ENCODE measurements at places on chromosomes 2 and 18.

- no peak for DNase-seq
Observed at GRCh38 chr18:79881695-79882094, 69.8 kb downstream of the SLC66A2 start.

GRCh38 chr2:168404764-168405163, 51.3 kb upstream of the CERS6 start:
- DNase-seq, result no peak

DNA sequence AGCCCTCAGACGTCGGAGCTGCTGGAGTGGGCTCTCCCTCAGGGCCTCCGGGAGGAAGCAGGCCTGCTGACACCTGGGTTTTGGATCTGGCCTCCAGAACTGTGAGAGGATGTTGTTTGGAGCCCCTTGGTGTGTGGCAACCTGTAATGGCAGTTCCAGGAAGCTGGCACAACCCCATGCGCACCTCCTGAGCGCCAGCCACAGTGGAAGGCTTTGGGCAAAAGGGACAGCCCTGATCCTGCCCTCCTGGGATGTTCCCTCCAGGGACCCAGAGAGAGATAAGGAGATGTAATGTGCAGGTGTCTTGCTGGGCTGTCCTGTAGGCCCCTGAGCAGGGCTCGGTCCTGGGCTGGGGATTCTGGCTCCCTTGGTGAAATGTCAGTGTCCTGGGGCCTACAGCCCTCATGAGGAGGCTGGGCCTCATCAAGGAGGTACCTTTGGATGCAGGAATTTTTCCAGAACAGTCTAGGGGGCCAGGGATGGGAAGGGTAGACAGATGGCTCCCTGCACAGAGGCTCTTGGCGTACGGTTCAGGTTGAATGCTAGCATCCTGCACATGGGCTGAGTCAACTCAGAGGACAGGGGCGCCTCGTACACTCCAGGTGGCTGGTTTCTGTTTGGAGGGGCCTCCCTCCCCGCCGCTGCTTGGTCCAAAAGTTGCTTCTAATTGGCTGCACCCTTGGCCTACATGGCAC, 61.1 kb downstream of the ASB1 start:
- no peak for DNase-seq

DNA sequence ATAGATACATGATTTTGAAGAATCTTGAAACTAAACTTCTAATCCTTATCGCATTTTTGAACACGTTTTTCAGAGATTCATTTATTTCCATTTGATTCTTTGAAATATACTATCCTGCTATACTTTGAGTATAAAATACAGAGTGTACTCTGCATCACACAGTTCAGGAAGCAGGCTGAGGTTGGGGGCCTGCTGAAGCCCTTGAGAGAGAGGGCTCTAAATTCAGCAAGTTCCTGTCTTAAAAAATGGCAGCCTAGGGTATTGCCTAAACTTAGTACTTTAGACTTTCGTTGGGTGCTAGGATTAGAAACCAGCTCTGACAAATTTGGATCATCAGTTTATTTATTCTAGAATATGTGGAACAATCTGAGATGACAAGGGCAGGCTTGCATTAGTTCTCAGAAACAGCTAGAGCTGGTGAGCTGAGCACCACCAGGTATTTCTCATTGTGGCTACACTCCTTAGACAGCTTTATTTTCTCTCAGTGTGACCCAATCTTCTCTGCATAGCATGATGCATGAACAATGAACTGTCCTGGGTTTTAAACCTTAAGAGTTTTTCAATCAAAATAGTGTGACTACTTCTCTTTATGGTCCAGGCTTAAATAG, 49.1 kb downstream of the TFPI start:
- no peak for DNase-seq

DNA sequence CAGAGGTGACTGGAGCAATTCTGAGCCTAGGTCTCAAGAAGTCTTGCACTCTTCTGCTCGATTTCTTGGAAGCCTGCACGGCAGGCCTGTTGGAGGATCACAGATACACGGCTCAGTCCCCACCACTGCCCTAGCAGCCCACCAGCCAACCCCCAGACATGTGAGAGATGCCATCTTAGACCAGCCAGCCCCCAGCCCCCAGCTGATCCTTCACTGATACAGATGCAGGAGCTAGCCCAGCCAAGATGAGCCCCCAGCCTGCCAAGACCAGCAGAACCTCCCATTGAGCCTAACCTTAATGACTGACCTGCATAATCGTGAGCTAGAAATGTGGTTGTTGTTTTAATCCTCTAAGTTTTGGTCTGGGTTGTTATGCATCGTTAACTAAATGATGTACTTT, 47.5 kb downstream of the INHBB start:
- DNase-seq, result no peak

DNA sequence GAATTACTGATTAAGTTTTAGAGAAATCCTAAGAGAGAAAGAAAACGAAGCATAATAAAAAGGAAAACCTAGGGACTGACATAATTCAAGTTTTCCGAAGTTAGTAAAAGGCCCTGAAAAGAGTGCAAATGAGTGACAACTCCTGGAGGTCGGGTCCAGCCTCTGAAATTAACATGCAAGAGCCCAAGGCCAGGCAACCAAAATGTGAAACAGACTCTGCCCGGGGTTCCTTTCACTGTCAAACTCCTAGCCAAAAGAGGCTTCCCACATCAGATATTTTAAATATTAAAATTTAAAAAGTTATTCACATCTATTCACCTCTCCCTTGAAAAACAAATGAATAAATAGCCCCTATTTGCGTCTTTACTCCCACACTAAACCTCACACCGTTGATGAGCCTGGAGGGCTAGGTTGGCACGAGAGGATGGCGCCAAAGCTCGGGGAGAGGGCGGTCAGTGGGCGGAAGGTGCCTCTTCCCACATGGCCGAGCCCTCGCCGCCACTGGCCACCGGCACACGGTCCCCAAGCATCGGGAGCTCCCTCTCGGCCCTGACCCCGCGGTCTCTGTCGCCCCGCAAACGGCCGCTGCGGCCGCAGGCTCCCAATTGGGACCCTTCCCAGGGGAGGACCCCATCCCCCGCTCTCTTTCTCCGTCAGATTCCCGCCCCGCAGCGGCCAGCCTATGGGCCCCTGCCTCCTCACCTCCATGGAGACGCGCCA, 630 bp downstream of the PPM1G start:
- DNase-seq, result no peak

DNA sequence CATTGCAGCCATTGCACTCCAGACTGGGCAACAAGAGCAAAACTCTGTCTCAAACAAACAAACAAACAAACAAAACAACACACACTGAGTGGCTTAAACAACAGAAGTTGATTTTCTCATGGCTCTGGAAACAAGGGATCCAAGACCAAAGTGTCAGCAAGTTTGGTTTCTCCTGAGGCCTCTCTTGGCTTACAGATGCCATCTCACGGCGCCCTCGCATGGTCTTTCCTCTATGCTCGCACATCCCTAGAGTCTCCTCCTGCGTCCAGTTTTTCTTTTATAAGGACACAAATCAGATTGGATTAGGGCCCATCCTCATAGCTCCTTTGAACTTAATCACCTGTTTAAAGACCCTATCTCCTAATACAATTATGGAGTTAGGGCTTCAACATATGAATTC, 133.4 kb upstream of the LRRTM1 start:
- DNase-seq, result no peak

DNA sequence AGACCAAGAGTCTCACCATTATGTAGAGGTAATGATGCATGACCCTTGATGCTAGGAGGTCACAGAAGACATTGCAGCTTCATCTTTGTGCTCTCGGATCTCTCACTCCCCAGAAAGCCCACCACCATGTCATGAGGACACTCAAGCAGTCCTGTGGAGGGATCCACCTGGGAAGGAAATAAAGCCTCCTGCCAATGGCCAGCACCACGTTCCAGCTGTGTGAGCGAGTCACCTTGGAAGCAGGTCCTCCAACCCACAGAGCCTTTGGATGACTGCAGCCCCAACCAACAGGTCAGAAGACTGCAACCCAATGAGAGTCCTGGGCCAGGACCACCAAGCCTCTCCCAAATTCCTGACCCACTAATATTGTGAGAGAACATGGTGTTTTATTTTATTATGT, 38.4 kb downstream of the CYP26B1 start:
- DNase-seq, result no peak

- peak; percentile 88 for DNase-seq
Observed at GRCh38 chr2:202113571-202114142, 40.6 kb downstream of the KIAA2012 start.

GRCh38 chr2:190412966-190413365, 4.8 kb downstream of the MFSD6 start:
- DNase-seq, result no peak

DNA sequence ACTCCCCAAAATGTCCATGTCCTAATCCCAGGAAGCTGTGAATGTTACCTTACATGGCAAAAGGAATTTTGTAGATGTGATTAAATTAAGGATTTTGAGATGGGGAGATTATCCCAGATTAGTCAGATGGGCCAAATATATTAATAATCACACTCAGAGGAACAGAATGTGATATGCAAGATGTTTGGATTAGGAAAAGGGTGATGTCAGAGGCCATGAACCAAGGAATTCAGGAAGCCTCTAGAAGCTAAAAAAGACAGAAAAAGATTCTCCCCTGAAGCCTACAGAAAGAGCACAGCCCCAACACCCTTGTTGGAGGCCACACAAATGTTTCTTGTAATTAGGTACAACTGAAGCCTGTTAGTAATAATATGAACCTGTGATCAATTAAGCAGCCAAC, 13.1 kb downstream of the TMEM131 start:
- DNase-seq, result peak; percentile 59

DNA sequence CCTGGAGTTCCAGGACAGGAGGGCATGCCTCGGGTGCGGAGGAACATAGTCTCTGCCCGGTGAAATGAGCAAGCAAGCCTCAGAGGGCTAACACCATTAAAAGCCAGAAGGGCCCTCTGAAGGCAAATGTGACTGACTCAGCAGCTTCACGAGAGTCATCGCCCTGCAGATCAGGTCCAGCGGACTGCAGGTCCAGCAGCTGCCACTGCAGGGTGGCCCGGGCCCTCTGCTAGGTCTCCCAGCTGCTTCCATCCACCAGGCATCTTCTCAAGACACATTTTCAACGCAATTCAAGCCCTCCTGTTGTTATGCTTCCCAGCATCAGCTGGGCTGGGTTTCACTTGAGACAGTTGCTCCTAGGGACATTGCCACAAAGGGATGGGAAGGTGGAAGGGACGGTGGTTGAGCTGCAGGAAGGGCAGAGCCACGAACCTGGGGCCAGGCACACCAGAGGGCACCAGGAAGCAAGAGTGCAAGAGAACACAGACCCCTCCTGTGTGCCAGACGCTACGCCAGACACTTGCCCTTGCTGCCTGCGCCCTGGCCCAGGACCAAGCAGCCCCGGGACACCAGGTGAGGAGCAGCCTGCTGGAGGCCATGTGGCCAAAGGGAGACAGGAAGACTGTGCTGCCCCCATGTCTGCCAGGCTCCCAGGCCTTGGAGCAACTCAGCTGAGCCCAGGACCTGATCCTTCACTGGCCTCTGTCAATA, 173.0 kb downstream of the HDAC4 start:
- no peak for DNase-seq

GRCh38 chr2:194661431-194661830, 995.6 kb upstream of the SLC39A10 start:
- no peak for DNase-seq

DNA sequence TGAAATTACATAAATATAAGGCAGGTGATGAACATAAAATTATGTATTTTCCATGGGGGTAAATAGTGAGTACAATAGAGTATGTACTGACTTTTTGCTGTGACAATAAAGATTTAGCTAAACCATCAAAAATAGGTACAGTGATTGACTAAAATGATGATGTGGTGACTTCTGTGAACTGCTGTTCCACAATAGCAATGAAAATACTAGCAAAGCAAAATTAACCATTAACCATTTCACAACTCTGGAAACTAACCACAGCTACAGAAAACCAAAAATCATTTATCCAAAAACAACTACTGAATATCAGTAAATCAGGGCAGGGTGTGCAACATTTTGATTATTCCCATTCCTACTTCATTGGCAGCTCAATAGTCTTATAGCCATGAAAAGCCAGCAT, 161.4 kb upstream of the GYPC start:
- DNase-seq, result no peak

- peak; percentile 53 for DNase-seq
Observed at GRCh38 chr2:12813166-12813565, 96.4 kb downstream of the TRIB2 start.

- peak; percentile 64 for DNase-seq
Observed at GRCh38 chr2:201411421-201411820, 39.8 kb downstream of the TRAK2 start.

- DNase-seq, result no peak
Observed at GRCh38 chr2:191221666-191222065, 23.5 kb upstream of the MYO1B start.

DNA sequence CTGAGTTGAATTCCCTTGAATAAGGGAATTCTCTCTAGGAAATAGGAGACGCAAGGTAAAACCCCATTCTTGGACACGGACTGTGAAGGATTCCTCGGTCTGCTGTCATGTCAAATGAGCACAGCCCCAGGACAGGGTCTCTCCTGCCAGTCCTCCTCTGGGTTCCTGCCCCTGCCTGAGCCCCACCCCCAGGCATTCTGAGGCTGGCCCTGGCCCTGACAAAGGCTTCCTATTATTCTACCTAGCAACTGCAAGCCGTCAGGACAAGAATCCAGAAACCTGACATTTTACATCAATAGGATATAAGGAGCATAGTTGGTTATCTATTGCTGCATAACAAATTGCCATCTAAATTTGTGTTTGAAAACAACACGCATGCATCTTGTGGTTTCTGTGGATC, 253.3 kb upstream of the AGAP1 start:
- DNase-seq, result no peak

DNA sequence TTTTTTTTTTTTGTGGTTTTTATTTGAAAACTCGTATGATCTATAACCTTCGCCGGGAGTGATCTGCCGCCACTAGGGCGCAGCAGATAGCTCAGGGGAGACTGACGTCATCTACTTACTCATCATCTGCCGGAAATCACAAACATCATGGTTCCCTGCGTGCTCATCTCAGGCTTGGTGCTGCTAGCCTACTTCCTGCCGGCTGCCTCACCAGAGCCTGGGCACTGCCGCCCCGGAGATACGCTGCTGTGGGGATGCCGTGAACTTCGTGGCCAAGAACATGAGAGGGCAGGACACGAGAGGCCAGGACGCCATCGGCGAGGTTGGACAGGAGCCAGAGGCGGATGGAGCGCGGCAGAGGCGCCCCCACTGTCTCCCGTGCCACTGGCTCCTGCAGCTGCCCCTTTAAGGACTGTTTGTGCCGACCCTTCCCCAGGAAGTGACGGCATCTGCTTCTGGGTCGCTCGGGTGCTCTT, 68.8 kb downstream of the DOK6 start:
- DNase-seq, result peak; percentile 30

- no peak for DNase-seq
Observed at GRCh38 chr18:48638896-48639771, 100.3 kb downstream of the CTIF start.

DNA sequence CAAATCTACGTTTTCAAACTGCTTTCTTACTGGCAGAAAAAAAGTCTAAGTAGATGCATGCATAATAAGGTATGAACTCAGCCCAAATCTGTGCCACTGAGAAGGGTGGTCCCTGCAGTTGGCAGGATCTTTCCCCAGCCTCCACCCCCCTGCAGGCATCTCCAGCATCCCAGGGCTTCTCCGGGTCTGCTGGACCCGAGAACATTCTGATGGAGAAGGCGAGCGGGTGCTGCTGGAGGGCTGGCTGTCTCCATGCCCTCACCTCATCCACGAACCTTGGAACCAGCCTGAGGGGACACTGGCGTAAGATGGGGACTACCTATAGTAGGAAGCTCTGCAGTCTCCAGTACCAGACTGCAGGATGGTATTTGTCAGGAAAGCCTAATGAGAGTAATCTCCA, 198.9 kb downstream of the HDAC4 start:
- no peak for DNase-seq

GRCh38 chr2:144596073-144596871, 76.4 kb upstream of the ZEB2 start:
- peak; percentile 42 for DNase-seq

Data from fibroblast of skin of right biceps (primary cell).